NCI-H1105 (cell line): ENCODE measurements at places on chromosomes 7 and 10.

GRCh38 chr7:33700001-33700899 lies 205.1 kb upstream of the BMPER start:
- DNase-seq = no peak

DNA sequence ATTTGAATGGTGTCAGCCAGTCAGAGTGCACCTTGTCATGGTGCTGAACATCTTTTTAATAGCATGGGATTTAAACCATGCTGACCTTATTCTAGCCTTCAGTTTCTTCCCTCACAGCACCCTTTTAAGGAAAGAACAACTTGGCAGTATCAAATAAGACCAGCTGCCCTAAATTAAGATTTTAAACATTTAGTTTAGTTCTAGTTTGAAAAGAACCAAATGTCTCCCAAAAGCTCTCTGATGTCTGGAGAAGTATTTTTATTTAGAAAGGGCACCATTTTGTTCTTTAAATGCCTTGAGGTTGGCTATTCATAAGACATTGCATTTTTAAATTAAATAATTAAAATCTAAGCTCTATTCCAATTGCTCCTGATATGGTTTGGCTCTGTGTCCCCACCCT lies 121.1 kb downstream of the CCDC3 start:
- DNase-seq = no peak

DNA sequence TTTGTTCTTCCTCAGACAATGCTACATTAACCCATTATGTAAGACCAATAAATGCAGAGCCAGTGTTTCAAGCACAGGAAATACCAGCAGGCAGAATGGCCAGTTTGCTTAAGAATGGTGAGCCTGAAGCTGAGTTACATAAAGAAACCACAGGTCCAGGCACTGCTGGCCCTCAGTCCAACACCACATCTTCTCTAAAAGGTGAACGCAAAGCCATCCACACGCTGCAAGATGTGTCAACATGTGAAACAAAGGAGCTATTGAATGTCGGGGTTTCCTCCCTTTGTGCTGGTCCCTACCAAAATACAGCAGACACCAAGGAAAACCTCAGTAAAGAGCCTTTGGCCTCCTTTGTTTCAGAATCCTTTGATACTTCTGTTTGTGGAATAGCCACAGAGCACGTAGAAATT lies 63.8 kb downstream of the TASOR2 start:
- DNase-seq = no peak

DNA sequence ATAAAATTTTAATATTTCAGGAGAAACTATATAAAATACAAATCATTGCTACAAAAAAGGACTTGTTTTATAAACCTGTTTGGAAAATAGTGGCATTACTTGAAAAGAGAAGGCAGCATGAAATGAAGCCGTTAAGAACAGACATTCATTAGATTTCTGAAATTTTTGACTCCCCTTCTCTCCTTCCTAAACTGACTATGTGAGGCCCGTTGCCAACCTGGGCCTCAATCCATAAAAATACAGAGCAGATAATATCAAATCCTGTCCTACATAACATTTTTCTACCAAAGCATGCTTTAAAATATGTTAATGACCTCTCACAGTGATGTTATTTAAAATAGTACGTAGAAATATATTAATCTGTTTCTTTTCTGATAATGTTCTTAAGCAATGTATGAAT lies 34.5 kb upstream of the ING3 start:
- DNase-seq = no peak
